ENCODE measurements at places on chromosomes 2 and 18.

DNA sequence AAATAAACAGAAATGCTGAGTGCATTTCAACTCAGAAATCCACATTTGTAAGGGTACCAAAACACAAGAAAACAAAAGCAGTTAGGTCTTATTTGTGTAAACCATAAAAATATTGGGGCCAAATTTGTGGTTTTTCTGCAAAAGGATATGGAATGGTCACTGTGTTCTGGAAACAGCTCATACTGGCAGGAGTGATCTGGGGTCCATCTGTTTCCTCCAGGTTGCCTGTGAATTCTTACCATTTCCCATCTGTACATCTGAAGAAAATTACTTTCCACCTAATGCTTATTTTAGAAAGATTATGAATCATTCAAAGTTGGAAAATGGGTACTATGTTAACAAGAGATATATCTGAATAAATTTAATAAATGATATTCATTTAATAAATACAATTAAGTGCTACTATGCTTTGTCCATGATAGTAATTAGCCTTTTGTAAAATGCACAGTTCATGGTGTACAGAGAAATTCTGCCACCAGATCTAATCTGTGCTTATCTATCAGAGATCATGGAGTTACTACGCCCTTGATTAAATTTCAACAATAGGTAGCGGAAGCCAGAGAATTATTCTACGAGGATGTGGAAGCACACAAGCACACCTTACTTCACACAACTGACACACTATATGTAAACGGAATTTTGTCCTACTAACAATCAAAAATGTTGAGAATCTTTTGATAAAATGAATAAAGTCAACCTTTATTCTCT lies 10.9 kb downstream of the ALS2 start:
- peak; percentile 5 for DNase-seq

DNA sequence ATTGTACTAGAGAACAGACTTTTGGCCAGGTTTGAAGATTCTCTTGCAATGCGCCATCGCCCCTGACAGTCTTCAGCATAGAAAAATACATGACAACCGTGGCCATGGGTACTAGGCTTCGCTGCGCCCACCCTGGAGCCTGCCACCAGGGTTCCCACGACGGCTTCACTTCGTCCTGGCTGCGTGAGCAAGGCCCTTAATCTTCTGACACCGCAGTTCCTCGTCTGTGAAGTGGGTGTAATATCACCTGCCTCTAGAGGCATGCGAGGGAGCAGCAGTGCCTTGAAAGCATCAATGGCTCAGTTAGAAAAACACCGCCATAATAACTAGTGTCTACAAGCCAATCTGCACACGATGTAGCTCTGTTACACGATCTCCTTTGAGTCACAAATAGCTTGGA lies 175.2 kb upstream of the HS6ST1 start:
- no peak for DNase-seq

DNA sequence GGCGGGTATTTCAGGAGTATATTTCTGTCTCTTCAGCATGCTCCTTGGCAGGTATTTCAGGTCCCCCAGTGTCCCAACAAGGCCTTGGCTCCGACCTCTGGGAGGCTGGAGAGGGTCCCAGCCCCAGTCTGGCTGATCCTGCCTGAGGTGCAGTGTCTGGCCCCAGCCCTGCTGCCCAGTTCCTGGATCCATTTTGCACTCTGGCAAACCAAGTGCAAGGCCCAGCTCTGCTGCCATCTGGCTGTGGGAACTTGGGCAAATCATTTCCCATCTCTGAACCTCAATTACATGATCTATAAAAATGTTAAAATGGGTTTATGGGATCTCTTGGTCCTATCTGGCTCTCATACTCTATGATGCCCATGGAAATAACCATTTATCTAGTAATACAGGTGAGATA lies 63.6 kb downstream of the ZBTB7C start:
- peak; percentile 43 for DNase-seq

- DNase-seq: no peak
Observed at GRCh38 chr2:3706892-3707291, 3.5 kb downstream of the DCDC2C start.

DNA sequence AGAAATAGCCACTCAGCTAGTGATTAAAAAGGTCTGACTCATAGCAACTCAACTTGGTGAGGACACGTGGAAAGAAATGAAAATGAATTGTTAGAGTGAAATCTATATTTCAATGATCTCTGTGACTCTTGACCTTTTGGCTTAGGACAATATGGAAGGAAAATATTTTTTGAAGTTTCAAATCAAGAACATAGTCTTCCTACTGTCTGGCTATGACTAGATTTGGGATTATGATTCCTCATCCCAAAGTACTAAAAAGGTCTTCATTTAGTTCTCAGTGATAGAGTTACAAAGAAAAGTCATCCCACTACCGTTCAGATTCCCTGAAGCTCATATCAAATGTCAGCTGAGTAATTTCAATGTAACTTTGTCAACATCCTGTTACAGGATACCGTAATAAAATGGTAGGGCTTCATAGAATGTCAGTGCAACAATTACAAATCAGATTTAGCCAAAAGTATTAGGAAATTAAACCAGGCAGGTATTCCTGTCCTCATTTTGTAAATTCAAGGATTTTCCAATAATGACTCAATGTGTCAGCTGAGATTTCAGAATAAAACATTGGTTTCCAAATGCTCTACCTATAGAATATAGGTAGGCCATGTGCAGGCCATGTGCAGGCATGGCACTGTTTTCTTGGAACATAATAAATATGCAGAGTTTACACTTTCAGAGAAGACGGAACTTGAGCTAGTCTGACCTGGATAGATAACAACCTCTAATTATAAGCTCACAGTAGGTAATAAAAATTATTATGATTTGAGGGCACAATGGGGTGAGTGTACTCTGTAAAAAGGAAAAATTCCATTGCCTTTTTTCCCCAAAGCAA lies 36.0 kb downstream of the ANKRD29 start:
- DNase-seq: no peak

DNA sequence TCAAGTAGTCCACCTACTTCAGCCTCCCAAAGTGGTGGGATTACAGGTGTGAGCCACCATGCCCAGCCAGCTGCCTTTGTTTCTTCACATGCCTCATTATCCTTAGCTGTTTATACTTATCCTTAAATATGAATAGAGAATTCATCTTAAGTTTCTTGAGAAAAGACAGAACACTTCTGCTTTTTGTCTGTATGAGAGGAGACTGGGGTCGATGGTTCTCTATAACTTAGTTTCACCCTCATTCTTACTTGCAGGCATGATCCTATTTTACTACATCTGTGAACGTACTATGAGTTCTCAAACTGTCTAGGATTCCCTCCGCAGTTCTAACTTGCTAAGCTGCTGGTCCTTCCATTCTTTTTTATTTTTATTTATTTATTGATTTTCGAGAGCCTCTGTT lies 20.4 kb downstream of the PPM1B start:
- no peak for DNase-seq

DNA sequence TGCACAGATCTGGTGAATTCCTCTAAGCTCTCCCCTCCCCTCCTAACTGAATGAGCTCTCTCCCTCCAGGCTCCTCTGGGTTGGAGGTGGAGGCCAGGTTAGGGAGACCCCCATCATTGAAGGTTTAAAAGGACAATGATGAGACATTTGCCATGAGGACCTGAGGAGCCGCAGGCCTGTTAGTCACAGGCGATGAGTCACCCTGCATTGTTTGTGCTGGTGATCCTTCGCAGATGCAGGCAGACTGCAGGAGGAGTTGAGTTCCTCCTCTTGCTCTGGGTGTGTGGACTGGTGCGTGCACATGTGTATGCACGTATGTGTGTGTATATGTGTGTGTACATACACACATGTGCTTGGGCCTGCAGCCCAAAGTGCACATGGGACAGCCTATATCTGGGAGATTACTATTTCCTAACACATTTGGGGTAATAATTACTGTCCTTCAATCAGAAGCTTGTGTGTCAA lies 42.0 kb downstream of the MCFD2 start:
- peak; percentile 90 for DNase-seq

- DNase-seq: no peak
Observed at GRCh38 chr2:2057125-2057721, 273.9 kb downstream of the MYT1L start.

GRCh38 chr18:48607056-48607984 lies 68.5 kb downstream of the CTIF start:
- DNase-seq: peak; percentile 90

DNA sequence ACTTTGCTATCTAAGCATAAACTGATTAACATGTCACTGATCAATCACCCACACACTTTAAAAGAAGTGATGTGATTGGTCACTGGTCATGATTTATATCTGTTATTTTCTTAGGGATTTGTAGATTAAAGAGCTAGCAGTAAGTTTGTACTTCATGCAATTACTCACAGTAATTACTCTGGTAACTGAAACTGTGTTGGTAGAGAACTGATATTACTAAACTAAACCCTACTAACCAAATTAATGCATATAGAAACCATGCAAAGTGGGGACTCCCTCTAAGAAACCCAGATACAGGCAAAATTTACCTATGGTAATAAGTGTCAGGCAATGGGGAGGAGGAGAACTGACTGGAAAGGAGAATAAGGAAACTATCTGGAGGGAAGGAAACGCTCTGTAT lies 44.8 kb upstream of the C2orf15 start:
- DNase-seq: no peak

DNA sequence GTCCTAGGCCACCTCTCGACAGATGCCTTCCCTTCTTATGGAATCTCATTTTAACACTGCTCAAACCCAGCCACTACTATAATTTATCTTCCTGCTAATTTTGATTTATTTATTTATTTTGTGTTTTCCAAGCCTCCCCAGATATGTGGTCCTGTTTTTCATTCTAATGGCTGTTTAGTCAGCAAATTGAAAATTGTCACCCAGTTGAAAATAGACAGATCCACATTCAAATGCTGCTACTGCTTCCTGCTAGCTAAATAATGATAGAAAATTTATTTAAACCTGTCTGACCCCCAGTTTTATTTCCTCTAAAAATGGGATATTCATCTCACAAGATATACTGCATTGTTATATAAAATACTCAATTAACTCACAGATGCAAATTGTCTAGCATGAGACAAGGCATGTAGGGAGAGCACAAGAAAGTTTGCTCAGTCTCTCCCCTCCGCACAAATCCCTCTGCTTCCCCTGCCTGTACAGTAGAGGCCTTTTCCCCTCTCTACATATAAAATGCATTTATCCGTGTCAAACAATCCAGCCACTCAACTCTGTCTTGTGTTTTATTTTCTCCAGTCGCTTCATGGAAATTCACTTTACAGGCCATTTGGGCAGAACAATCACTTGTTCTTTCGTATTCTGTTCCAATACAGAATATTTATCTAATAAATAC lies 389.9 kb downstream of the SOX11 start:
- no peak for DNase-seq

DNA sequence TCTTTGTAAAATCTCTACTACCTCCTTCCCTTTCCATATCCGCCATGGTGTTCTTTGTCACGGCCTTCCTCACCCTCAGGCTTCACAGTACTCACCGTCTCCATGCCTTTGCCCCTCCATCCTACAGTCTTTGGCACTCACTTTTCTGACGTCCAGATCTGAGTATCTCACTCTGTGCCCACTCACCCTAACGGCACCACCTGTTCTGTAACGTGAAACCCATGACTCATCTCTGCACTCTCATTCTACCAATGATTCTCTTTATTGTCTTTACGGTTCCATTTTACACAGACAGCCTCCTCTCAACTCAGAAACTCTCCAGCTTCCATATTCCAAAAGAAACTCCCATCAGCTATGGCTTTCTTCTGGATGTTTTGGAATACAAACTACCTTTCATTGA lies 56.7 kb downstream of the NETO1 start:
- DNase-seq: no peak

- no peak for DNase-seq
Observed at GRCh38 chr2:103363639-103364038, 601.8 kb downstream of the TMEM182 start.

- no peak for DNase-seq
Observed at GRCh38 chr2:172329774-172330671, 97.4 kb upstream of the ITGA6 start.

GRCh38 chr2:240507060-240507777 lies 50.6 kb downstream of the ANKMY1 start:
- no peak for DNase-seq

DNA sequence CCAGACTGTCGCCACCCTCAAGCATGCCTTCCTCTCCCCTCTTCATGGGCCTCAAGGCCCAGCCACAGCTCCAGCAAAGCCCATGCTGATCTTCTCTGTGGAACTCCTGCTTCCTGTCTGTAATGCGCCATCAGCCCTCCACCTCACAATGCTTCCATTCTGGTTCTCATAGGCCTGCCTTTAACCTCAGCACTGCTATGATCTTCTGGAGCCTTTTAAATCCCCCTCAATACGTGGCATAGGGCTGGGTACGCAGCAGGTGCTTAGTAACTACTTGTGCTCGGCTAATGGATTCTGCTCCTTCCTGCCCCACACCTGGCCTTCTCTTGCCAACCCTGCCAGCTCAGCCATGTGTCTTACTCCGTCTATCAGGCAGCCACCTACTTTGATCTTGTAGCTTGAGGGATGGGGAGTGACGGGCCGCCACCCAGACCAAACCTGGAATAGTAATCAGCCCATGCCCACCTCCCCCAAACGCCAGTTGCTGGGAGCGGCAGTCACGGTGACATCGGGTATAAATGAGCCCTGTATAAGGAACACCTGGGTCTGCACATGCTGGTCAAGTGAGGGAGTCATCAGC lies 106.7 kb upstream of the MCFD2 start:
- DNase-seq: no peak

Measured in AG08395 (cell line).